ENCODE measurements at places on chromosomes 7 and 10.

DNA sequence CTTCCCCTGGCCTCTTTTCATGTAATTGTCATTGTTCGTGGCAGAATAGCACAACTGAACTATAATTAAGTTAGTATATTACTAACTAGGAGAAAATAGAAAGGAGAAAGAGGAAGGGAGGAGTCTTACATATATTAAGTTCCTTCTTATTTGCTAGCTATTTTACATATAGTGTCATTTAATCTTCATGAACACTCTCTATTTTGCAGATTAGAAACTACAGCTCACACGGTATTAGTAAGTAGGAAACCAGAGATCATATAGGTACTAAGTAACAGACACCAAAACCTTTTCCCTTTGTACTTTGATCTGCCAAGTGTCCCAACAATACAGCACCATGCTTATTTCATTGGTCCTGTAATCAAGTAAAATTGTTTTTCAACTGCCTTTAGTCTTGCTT, 202.4 kb upstream of the HPS1 start:
- DNase-seq: no peak

- DNase-seq: no peak
These were observed 239.9 kb upstream of the KCND2 start for GRCh38 chr7:120033114-120033513.

- DNase-seq: no peak
These were observed 58.3 kb downstream of the MALSU1 start for GRCh38 chr7:23357190-23358093.

DNA sequence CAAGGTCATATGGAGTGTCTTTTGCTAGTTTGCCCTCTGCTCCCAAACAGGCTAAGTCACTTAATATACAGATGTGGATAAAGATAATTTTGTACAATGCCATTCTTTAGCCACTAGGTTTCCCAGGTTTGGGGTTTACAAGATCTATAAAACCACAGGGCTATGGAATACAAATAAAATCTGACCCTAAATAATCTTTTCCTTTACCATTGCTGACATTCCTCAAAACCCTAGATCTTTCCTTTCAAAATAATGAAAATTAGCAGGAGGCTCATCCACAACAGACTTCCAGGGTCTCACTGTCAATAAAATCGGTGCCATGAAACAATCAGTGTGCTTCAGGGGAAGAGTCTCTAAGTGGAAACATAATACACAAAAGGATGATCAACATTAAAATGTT, 148.4 kb downstream of the CPEB3 start:
- no peak for DNase-seq

GRCh38 chr10:60914690-60915141, 29.3 kb downstream of the RHOBTB1 start:
- DNase-seq: no peak

DNA sequence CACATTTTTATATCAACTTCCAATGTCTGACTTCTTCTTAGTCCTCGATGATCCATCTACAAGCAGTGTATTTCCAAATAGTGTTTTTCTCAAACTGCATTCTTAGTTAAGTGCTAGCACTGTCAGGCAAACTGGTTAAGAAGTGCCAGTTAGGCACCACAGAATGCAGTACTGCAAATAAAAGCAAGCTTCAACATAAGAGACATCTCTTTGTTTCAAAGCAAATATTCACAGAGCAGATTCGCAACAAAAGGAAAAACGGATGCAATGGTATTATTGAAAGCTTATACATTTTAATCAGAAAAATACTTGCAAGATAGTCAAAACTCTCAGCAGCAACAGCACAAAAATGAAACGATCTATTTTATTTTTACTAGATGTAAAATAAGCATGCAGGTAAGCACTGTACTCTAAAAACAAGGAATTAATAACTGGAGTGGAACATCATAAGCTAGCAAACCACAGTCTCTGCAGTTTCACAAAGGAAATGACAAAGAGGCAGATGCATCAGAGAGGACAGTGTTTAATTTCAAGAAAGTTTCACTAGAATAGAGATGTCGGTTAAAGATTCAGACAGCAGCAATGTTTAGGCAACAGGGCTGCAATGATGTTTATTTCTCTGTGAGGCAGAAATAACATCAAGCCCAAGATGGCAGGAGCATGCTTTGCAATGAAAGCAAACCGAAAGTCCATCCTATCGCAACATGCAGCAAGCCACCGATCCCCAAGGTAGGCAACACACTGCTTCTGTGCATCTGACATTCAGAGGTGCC, 82.0 kb downstream of the FGFR2 start:
- no peak for DNase-seq

- DNase-seq: no peak
These were observed 114.4 kb downstream of the MICU1 start for GRCh38 chr10:72511459-72511858.

GRCh38 chr7:44128721-44129582, 5.6 kb upstream of the POLD2 start:
- no peak for DNase-seq

DNA sequence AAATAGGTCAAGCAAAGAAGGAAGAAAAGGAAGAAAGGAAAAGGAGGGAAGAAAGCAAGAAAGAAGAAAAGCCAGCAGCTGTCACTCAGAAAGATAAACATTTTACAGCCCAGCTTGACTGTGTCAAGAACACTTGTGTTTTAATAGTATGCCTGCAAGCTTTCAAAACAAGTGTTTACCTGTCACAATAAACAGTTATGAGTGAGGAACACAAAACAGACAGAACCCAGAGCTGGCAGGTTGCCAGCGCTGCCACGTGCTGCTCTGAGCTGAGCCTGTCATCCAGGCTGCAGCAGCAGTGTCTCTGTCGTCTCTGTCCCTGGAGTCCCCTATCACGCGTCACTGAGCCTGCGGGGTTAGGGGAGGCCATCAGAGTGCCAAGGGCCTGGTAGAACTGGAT, 827.6 kb upstream of the AUTS2 start:
- no peak for DNase-seq

DNA sequence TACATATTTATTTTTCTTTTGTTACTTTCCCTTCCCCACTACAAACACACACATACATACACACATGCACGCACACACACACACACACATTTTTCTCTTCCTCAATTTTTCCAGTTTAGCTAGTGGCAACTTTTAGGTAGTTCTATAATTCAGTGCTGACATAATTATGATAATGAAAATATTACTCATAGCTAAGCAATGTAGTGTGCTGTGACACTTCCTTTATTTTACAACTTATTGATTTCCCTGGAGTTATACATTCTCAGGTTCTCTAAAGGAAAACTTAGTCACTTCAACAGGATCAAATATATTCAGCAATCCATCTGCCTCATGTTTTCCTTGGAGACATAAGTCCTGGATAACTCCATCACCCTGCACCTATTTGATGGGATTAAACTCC, 151.6 kb downstream of the CACNA2D1 start:
- no peak for DNase-seq

DNA sequence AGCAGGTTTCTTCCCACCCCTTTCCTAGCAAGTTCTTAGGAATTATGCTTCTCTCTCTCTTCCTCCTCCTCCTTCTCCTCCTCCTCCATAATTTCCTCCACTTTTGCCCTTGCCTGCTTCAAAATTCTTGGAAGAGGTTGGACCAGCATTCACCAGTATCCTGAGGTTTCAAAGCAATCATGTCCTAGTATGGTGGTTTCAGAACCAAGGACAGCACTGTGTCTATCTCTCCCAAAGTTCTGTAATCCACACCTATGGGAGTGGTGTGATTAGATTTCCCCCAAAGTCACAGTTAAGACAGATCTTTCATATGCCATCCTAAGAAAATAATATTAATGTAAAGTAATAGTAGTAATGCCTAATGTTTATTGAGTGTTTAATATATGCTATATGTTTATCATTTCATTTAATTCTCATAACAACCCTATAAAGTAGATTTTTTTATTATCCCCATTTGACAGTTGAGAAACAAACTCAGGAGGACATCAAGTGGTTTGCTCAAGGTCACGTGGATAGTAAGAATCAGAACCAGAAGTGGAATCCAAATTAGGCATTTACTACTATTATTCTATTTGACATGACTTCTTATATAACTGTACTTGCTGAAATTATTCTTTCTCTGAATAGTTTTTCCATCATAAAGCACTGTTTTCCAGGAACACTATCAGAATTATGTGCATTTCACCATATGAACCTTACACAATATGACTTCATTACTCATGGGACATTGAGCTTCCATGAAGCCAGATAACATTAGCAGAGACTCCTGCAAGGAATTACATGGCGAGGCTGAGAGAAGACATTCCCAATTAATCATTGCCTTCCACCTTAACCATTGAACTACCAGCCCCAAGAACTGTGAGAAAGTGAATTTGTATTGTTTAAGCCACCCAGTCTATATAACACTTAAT, 91.4 kb downstream of the IPMK start:
- DNase-seq: no peak

GRCh38 chr10:79491143-79491835, 21.0 kb upstream of the EIF5AL1 start:
- no peak for DNase-seq

- no peak for DNase-seq
These were observed 28.4 kb upstream of the FOXL3 start for GRCh38 chr7:261341-262250.

Measured in esophagus squamous epithelium (tissue), 5 donors.